ENCODE measurements at places on chromosomes 1 and 21.

DNA sequence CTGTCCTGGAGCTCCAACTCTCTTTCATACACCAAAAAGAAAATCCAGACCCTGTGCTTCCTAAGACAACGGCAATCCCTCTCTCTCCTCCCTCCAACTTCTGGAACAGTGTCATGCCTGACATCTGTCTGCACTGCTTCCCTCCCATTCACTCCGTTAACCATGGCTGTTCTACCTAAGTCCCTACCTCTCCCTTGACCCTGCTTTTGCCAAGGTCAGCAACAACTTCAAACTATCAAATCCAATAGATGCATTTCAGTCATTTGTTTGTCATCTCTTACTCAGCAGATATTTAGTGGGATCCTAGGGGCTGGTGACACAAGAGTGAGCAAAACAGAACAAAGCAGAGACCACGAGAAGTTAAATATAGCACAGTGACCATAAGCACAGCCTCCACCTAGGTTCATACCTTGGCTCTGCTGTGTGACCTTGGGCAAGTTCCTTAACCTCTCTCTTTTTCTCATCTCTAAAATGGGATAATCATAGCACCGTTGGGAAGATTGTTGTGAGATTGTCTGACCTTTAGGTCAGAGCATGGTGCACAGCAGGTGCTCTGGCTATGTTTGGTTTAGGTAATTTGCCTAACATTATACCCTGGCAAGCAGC is 88.9 kb downstream of the TMEM53 start:
- no peak for DNase-seq

DNA sequence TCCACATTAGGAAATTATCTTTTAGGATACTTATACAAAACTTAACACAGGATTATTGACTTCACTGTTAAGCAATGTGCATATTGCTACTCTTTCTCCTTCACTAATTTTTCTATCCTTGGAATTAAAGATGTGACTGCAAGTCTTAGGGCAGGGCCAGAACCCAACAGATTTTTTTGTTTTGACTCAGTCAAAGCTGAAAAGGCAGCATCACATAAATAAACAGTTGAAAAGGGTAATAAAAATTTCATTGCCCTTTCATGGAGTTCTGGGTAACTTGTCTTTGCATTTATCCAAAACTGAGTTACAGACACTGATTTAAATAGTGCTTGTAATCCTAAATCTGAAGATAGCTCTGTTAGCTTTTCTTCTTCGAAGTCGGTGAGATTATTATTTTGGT is 1.9 kb upstream of the TMEM35B start:
- DNase-seq = no peak

GRCh38 chr1:152946248-152946647 is 758 bp upstream of the SPRR5 start:
- DNase-seq = no peak

DNA sequence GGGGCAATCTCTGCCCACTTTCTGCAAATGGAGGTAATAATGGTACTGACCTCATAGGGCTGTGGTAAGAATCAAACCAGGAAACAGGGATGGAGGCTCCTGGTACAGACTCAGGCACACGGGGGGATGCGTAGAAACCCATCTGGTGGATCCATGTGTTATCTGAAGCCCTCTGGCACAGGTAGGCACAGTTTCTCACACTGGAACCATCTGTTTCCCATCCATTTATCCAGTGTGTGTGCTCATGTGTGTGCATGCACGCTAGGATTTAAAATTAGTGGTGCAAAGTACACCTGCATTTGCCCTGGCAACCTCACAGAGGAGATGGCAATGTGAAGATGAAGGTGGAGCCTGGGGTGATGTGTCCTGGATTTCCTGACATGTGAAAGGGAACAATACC is 103.3 kb downstream of the RAVER2 start:
- no peak for DNase-seq

DNA sequence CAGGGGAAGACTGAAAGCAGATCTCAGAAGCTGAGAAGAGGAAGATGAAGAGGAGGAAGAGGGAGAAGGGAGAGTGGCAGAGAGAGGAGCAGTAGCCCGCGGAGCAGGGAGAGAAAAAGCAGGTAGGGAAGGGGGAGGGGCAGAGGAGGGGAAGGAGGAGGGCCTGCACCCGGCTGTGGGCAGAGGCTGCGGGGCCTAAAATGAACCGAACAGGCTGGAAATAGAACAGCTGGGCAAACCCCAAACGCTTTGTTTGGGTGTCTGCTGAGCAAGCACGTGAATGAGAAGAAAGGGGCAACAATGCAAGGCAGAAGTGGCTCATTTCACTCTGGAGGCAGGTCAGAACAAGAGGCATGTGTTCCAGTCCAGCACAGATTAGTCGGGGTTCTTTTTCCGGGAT is 33.5 kb downstream of the KCNC4 start:
- no peak for DNase-seq

GRCh38 chr21:42471716-42472330 is 24.2 kb downstream of the RSPH1 start:
- no peak for DNase-seq
